ENCODE measurements at places on chromosomes 5 and 9. TPM values are rescaled to one million over a fixed set of nuclear protein-coding genes. Genes with fewer than 3 reads are reported as not detected.

Gene OLFM1
- 10.3 TPM for total RNA-seq

Gene C1QTNF2
- 0.16 TPM for total RNA-seq

Gene ZNF484
- total RNA-seq = 2.8 TPM

Gene GABBR2
- 0.15 TPM for total RNA-seq

Gene LCP2
- not detected for total RNA-seq

Gene GALNT12
- total RNA-seq = 4.3 TPM

Gene FBP2
- total RNA-seq = not detected

Gene SHOC1
- total RNA-seq = not detected

Gene GMCL2
- not detected for total RNA-seq

Gene EPB41L4B
- total RNA-seq = 21.3 TPM

Gene ST8SIA4
- total RNA-seq = 0.58 TPM

Gene PCDHB4
- 0.11 TPM for total RNA-seq

Gene ACOT12
- total RNA-seq = not detected

Gene PHPT1
- total RNA-seq = 308 TPM

Gene STOM
- 222 TPM for total RNA-seq

Gene OR1J2
- total RNA-seq = not detected

Gene EQTN
- total RNA-seq = not detected

Gene RANBP6
- 15.5 TPM for total RNA-seq

Gene FCN1
- total RNA-seq = not detected

Gene SLC36A2
- not detected for total RNA-seq

Measured in A549 treated with GW870086 at 1 μM for 4 hours (cell line).